ENCODE measurements at places on chromosomes 5 and 9. TPM values are rescaled to one million over a fixed set of nuclear protein-coding genes. Genes with fewer than 3 reads are reported as not detected.

- H3K27ac ChIP-seq: peak overlapping the region; percentile 88
- H3K36me3 ChIP-seq: no peaks in the 10 kb centered on the region
- no peaks in the 10 kb centered on the region for H3K27me3 ChIP-seq
- no peak overlapping the region for H3K4me3 ChIP-seq
- DNase-seq: no peak
These were observed 146.9 kb downstream of the GOLPH3 start for GRCh38 chr5:32027093-32027716.

DNA sequence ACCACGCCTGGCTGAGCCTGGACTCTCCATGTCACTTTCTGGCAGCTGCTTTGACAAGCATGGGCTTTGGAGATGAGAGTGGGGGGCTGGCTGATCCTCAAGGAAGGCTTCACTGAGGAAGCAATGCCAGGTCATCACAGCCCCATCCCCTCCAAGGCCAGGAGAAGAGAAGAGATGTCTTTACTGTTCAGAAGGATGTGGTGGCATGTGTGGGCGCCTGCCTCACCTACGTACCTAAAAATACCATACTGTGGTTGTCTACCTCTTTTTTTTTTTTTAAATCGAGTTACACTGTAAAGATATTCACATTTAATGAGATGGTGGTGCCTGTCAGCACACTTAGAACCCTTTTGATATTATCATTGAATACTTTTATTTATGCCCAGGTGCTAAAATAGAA, 26.4 kb upstream of the CTNNA1 start:
- no peaks in the 10 kb centered on the region for H3K36me3 ChIP-seq
- no peak overlapping the region for H3K27ac ChIP-seq
- DNase-seq: no peak
- H3K27me3 ChIP-seq: no peaks in the 10 kb centered on the region
- H3K4me1 ChIP-seq: peaks cover 34% of the 10 kb centered on the region

Gene ZNF782
- total RNA-seq: 6.7 TPM

DNA sequence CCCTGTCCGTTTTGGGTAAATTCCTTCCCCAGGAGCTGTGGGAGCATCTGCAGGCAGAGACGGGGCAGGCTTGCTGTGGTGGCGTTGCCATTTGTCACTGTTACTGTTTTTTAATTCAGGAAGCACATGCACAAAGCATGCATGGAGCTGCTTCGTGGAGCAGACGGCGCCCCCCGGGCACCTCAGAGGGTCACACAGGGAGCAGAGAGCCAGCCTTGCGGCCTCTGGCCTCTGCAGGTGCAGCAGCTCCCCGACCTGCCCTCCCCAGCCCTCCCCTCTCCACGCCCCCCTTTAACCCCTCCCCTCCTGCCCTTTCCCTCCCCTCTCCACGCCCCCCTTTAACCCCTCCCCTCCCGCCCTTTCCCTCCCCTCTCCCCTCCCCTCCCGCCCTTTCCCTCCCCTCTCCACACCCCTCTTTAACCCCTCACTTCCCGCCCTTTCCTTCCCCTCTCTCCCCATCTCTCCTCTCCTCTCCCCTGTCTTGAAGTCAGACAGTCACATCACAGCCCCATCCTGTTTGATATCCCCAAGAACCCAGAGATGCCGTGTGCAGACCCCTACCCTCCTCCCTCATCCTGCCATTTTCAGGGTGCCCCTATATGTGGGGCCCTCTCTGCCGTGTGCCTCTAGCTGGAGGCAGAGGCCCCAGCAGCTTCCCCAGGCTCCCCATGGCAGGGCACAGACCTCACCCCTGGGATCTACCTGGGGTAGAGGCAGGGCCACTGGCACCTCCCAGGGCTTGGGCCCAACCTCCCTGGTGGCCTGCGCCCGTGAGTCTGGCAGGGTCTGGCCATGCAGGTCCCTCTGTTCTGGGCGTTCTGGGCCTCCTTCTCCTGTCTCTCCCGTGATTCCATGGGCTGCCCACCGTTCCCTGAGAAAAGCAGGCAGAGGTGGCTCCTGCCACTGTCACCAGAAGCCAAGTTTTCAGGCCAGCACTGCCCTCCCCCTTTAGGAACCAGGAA, 29.6 kb upstream of the UBAC1 start:
- no peaks in the 10 kb centered on the region for H3K36me3 ChIP-seq
- DNase-seq: peak; percentile 96
- H3K27ac ChIP-seq: no peak overlapping the region
- H3K4me1 ChIP-seq: peaks cover 31% of the 10 kb centered on the region
- H3K4me3 ChIP-seq: no peak overlapping the region

- DNase-seq: no peak
- no peak overlapping the region for H3K4me3 ChIP-seq
- H3K27ac ChIP-seq: no peak overlapping the region
- H3K4me1 ChIP-seq: peaks cover 22% of the 10 kb centered on the region
- no peaks in the 10 kb centered on the region for H3K27me3 ChIP-seq
- H3K36me3 ChIP-seq: no peaks in the 10 kb centered on the region
These were observed 19.1 kb downstream of the PHF2 start for GRCh38 chr9:93595461-93595860.

Gene GRIA1
- total RNA-seq: 1.7 TPM

Gene BTNL3
- total RNA-seq: not detected

GRCh38 chr9:81035601-81036000, 653.7 kb downstream of the TLE1 start:
- no peaks in the 10 kb centered on the region for H3K36me3 ChIP-seq
- H3K4me3 ChIP-seq: no peak overlapping the region

- no peaks in the 10 kb centered on the region for H3K36me3 ChIP-seq
- H3K27ac ChIP-seq: no peak overlapping the region
These were observed 190.8 kb downstream of the MEF2C start for GRCh38 chr5:88691945-88692868.

DNA sequence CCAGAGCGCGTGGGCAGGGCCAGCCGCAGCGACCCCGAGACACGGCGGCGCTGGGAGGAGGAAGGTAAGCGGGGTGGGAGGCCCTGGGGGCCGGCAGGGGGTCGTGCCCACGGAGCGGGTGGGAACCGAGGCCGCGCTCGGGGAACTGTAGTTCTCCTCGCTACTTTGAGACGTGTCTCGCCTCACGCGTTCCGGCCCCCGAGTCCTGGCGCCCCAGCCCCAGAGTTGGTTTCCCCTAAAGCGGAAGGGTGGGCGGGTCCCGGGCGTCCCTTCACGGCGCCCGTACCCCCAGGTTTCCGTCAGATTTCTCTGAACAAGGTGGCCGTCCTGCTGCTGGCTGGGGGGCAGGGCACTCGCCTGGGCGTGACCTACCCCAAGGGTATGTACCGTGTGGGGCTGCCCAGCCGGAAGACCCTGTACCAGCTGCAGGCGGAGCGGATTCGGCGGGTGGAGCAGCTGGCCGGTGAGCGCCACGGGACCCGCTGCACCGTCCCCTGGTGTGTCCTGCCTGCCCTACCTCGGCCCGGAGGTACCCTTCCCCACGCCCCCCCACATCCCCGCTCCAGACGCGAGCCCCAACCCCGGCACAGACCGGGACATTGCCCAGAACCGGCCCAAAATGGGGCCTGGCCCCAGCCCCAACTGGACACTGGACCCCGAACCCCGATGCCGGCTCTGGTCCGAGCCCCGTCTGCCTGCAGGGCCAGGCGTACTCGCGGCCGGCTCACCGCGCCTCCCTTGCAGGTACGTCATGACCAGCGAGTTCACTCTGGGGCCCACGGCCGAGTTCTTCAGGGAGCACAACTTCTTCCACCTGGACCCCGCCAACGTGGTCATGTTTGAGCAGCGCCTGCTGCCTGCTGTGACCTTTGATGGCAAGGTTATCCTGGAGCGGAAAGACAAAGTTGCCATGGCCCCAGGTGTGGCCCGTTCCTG, 709 bp downstream of the UAP1L1 start:
- H3K4me1 ChIP-seq: peaks cover 24% of the 10 kb centered on the region
- DNase-seq: no peak
- no peaks in the 10 kb centered on the region for H3K36me3 ChIP-seq

DNA sequence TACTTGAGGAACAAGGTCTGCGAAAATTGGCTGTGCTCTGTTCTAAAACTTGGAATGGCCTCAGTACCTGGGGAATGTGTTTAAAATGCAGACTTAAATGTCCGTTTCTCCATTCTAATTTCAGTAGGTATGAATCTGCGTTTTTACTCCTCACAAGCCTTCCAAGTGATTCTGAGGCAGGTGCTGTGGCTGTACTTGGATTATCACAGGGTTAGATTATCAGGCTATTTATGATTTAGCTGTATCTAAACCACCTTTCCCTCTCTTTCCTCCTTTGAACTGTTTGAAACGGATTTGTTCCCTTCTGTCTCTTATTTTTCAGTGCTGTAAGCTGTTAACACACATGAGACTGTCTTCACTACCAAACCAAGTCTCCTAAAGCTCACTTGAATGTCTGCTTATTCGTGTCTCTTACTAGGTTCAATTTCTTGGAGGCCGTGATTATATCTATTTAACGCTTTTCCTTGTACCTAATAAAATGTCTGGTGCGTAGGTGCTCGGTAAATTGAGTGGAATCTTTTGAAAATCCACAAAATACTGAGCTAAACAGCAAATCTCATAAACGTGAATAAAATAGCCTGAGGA, 714 bp upstream of the CETN3 start:
- H3K4me3 ChIP-seq: peak overlapping the region; percentile 69
- H3K4me1 ChIP-seq: peaks cover 28% of the 10 kb centered on the region
- no peaks in the 10 kb centered on the region for H3K36me3 ChIP-seq
